Stimulated activated CD4-positive, alpha-beta T cell treated with anti-CD3 and anti-CD28 coated beads, Interleukin-2, amount 100 ng/mL, for 4 hours (primary cell): ENCODE measurements at places on chromosomes 2 and 18.

DNA sequence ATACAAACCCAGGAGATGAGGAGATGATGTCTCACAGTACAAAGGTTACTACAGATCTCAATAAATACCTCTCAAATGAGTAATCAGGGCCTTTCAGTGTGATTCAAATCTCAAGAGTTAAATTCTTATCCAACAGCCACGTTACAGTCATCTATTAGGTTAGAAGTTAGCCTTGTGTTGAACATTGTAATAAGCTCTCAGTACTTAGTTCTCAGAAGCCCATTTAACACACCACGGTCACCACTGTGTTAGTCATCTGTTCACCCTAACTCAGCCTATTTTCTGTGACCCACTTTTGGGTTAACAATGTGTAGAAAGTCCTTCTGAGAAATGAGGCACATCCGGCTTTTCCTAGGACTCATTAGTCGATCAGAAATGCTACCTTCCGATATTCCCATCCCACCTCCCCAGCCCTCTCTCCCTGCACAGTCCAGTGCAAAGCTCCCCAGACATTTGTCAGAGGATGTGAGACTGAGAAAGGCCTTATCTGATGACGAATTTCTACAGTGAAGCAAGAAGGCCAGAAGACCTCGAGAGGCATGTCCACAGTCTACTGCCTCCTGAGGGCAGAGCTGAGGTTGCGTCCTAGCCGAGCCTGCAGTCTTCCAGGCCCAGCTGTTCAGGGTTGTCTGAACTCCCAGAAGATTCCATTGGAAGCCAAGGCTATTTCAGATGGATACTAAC is 92.6 kb downstream of the ACTR2 start:
- DNase-seq, result no peak

- DNase-seq, result no peak
Measured at GRCh38 chr2:188475945-188476344, 184.3 kb downstream of the GULP1 start.

- no peak for DNase-seq
Measured at GRCh38 chr18:11512096-11513025, 97.0 kb upstream of the SLC35G4 start.

DNA sequence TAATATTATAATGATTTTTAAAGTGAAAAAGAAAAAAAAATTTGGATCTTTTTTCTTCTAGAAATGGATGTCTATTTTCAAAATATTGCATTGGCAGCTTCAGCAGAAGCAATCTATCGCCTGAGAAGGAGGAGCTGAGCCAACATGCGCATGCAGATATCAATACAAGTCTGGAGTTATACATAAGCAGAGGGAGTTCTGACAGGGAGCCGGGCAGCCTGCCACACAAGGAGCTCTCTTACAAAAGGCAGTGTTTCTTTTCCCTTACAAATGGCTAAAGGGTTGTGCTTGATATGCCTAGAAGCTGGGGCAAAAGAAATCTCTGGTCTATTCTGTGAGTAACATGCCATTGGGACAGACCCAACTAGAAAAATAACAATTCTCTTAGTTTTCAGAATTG is 291.9 kb upstream of the TRIB2 start:
- no peak for DNase-seq

DNA sequence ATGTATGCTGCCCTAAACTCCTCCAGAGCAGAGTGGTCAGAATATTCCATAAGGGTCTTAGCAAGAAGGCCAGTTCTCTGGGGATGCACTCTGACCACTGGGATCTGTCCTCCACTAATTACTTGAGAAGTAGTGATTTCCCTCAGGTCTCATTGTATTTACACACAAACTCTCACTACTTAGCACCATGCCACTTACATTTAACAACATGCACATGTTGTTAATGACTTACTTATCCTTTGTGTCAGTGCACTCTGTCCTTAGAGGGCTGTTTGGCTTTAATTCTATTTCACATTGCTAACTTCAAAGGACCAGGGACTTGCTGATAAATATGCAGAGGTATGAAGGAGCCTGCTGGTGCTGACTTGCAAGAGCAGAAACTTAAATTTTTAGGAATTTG is 1415.5 kb upstream of the ACVR2A start:
- DNase-seq, result no peak

GRCh38 chr2:15963977-15964670 is 23.8 kb downstream of the MYCN start:
- no peak for DNase-seq

DNA sequence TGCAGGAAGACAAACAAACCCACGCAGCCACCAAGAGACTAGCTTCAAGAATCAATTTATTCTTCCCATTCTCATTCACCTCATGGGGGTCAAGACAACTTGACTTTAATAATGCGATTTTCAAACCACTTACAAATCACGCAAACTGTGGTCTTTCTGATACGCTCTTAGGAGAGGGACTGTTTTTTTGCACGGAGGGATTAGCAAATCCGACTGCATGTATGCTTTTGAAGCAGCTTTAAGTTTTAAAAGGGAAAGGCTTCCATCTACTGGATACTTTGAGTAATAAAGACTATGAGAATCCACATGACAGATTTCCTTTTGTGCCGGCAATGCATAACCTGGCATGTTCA is 322.9 kb upstream of the KCNJ3 start:
- no peak for DNase-seq
